ENCODE measurements at places on chromosomes 11 and 22.

- no peak for DNase-seq
Measured at GRCh38 chr22:24482575-24482974, 12.6 kb upstream of the UPB1 start.

- DNase-seq = no peak
Measured at GRCh38 chr11:123316003-123316402, 114.1 kb upstream of the GRAMD1B start.

DNA sequence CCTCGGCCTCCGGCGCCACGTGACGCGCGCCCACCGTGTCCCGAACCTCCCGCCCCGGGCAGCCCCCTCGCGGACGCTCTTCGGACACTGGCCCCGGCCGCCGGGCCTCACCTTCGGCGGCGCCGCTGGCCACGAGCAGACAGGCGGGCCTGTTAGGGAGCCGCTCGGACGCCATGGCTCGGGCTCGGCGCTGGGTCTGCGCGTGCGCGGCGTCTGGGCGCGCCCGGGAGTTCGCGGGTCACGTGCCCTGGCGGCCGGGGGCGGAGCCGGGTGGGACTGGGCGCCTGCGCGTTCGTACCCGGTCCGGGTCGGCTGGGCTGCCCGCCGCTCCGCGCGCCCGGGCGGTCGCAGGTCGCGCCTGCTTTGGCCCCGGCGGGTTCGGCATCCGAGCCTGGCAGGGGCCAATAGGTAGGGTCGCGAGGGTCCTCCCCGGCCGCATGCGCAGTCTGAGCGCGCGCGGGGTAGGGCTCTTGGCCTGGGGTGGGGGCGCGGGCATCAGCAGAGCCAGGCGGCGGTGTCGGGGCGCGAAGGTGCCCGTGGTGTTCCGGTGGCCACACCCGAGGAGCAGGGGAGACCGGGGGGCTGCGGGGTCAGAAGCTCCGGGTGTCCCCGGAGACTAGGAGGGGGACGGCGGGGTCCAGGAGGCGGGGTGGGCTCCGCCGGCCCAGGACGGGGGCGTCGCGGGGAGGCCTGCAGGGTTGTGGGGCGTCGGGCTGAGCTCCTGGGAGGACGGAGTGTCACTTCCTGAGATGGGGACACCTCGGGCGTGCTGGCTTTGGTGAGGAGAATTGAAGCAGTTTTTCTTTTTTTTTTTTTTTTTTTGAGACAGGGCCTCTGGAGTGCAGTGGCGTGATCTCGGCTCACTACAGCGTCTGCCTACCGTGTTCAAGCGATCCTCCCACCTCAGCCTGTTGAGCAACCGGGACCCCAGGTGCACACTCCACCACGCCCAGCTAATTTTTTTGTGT lies at the start of gene GATD1:
Gene GATD1 (minus strand): TSS at position 200 of the 968 bp plus-strand sequence. CDS start 25 bp downstream, at position 175.
- peak; percentile 92 for DNase-seq

- DNase-seq = no peak
Measured at GRCh38 chr11:65301491-65302329, 13.0 kb upstream of the CDC42EP2 start.

DNA sequence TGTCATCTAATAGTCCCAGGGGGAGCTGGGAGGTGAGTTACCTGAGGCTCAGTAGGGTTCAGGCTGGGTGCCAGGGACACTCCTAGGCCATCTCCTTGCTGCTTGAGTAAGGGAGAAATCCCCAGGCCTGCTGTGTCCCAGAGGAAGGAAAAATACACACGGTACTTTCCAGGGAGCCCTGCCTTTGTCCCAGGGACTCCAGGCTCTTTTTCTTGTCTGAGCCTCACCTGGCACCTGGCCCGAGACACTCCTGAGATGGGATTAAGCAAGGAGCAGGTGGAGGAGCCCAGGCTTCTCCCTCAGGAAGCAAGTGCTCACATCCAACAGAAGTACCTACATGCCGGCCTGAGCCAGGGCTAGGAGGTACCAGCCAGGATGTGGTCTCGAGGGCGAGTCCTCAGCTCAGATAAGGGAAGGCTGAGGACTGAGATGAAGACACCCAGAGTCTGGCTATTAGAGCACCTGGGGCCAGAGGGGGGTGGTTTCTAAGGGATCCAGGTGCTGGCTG lies 899 bp upstream of the KLHDC7B start:
- DNase-seq = no peak

- DNase-seq = no peak
Measured at GRCh38 chr11:85779956-85780640, 30.8 kb downstream of the SYTL2 start.

DNA sequence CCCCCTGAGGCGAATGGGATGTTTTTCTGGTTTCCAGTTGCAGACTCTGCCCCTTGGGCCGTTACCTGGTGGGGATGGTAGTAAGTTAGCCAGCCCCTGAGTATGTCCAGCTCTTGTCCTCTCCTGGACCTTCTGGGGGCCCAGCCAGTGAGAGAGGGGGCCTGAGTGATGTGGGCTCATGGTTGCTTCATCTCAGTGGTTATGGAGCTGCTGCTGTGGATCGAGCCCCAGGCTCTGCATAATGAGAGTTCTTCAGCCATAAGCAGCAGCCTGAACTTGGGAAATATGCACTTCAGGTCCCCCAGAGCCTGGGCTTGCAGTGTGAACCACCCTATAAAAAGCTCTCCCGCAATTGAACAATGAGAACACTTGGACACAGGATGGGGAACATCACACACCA lies 5.9 kb downstream of the TMPRSS13 start:
- DNase-seq = no peak

DNA sequence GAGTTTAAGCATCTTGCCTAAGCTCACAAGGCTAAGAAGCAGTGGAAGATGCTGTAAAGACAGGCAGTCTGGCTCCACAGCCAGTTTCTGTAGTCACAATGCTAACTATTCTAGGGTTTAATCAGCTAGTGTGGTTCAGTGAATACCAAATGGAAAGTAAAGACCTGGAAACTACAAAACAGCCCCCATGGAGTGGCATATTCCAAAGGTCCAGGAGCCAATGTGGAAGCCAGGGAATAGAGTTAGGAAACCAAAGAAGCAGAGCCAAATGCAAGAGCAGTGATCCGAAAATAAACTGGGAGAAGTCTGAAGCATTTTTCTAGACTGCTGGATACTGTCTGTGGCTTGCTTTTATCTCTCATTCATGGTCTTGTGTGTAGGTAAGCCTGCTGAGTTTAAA lies 731.2 kb upstream of the ANO5 start:
- DNase-seq = no peak

- DNase-seq = no peak
Measured at GRCh38 chr11:100151944-100152343, 535.1 kb upstream of the ARHGAP42 start.

DNA sequence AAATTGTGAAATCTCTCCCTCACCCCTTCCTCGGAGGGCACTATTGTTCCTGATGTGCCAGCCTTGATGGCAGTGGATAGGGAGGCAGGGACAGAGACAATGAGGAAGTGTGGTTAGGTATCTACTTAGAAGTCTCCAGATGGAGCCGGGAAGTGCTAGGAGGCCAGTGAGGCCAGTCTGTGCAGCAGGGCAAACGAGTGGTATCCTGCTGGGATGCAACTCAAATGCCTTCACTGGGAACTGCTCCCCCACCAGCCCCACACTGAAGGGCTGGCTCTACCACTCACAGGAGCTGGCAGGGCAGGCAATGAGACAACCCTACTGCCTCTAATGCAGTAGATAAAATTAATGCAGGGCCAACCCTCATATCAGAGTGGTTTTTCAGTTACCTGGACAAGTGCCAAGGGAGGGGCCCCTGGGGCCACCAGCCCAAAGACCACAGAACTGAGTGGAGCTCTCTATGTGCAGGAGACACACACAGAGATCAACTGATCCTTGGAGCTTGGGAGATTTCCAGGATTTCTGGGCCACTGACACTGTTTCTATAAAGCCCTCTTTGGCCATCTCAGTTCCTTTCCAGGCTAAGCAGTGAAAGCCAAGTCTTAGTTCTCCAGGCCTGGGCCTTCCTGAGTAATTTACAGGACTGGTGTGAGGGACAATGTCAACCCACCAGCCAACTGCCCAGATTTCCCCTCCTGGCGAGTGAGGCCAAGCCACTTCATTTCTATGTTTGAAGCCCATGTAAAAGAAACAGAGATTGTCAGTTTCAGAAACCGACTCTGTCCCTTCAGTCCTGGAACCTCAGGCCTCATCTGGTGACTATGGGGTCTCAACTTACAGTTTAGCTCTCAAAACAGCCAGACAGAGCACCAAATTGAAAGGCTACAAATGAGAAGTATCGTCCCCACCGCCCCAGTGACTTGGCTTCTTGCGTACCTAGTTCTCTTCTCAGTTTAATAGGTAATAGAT lies 4.1 kb downstream of the MIF start:
- DNase-seq = no peak

GRCh38 chr22:31248965-31249958 lies 37.2 kb downstream of the LIMK2 start:
- DNase-seq = no peak

DNA sequence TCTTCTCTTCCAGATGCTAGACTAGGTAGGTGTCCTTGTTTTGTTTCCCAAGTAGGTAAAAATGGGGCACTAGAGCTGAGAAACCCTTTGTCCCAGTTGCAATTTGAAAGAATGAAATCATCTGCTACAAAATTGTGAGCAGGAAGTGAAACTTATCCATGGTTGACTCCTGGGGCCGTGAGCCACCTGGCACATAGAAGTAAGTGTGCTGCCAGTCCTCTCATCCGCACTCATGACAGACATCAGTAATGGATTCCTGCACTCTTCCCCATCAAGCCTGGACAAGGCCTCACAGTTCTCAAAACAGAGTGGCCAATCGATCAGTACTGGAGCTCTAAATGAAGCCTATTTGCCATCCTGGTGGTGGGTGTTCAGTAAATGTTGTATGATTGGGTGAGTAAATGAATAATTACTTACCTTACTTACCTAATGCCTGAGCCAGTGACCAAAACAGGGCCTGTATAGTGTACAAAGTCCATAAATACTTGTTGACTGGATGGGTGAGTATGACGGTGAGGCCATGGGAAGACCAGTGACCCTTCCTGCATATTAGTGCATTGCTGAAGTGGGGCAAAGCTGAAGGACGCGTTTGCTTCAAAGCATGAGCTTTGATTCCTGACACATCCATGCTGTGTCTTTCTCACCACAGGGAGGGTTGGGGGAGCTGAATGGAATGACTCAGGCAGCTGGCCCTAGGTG lies 68.9 kb upstream of the HEPHL1 start:
- DNase-seq = no peak

- DNase-seq = no peak
Measured at GRCh38 chr11:120715239-120715638, 203.7 kb downstream of the GRIK4 start.

- DNase-seq = no peak
Measured at GRCh38 chr11:17703951-17704350, 15.4 kb upstream of the MYOD1 start.

DNA sequence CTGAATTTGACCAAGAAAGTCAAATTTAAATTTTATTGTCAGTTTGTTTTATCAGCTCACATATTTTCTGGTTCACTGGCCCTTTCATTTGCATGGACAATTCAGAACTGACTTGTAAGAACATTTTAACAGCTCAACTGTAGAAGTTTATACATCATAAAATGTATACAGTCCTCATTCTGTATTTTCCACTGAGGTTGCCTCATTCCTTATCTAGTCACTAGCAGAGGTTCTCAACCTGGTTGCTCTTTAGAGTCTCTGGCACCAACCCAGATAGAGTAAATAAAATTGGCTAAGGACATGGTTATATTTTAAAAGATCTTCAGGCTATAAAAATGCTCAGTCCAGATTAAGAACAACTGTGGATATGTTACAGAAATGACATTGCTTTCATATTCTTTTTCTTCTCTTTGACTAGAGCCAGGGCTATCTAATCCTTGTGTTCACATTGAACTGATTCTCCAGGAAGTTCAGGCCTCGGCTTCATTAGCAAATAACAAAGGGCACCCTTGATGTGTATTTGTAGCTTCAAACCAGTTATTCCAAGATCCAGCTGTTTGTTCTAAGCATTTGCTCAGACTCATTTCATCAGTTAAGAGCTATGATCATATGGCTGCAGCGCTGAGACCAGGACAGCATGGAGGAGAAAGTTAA lies 782.5 kb downstream of the ETS1 start:
- no peak for DNase-seq

DNA sequence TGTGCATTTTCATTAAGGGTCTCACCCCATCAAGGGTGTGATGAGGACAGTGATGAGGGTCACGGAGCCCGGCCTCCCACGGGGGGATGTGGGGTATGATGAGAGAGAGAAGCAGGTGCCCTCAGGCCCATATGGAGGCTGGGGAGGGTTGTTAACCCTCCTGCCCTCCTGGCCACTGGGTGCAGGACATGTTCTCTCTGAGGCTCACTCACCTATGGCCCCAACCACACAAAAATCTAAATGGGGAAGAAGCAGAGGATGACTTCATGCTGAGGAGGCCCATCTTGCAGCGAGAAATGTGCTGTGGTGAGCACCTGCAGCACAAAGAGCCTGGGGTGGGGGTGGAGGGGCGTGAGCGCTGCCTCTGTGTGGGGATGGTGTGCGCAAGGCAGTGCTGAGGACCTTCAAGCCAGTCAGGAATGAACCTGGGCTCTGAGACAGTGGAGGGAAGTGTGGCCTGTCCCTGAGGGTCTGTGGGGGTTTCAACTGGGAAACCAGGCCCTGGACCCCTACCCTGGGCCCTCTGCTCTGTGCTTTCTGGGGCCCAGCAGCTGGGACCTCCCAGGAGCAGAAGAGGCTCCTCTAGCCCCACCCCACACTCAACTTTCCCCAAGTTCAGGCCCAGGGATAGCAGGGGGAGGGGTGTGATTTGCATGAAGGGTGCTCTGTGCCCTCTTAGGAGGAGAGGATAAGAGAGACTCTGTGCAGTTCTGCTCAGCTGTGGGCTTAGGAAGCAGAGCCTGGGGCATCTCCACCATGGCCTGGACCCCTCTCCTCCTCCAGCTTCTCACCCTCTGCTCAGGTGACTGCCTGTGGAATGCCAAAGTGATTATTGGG lies 43.0 kb upstream of the TOP3B start:
- DNase-seq = no peak

DNA sequence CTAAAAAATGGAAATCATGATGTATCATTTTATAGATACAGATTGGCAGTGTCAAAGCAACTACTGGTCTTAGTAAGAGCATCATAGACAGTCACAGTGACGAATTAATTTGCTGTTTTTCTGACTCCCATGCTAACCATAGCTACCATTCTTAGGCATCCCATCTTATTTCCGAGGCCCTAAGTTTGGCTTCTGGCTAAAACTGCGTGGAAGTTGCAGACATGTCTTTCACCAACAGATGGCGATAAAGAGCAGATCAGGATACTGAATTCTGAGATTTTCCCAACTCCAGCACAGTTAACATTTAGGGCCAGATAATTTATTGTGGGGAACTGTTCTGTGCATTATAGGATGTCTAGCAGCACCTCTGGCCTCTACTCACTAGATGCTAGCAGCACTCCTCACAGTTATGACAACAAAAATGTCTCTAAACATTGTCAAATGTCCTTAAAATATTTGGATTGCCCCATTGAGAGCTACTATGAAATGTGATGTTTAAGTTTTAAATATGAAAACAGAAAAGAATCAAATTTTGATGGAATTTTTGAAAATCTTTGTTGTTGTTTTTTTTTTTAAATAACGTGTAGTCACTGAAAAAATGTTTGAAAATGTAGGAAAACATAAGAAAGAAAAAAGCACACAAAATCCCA lies 16.3 kb downstream of the OR2AG2 start:
- no peak for DNase-seq

GRCh38 chr11:120057595-120058581 lies 80.0 kb downstream of the TRIM29 start:
- no peak for DNase-seq

Measured in activated effector memory CD4-positive, alpha-beta T cell treated with Interleukin-2 at 50 U/mL for 16 hours (primary cell).